ENCODE measurements at places on chromosomes 4 and X.

DNA sequence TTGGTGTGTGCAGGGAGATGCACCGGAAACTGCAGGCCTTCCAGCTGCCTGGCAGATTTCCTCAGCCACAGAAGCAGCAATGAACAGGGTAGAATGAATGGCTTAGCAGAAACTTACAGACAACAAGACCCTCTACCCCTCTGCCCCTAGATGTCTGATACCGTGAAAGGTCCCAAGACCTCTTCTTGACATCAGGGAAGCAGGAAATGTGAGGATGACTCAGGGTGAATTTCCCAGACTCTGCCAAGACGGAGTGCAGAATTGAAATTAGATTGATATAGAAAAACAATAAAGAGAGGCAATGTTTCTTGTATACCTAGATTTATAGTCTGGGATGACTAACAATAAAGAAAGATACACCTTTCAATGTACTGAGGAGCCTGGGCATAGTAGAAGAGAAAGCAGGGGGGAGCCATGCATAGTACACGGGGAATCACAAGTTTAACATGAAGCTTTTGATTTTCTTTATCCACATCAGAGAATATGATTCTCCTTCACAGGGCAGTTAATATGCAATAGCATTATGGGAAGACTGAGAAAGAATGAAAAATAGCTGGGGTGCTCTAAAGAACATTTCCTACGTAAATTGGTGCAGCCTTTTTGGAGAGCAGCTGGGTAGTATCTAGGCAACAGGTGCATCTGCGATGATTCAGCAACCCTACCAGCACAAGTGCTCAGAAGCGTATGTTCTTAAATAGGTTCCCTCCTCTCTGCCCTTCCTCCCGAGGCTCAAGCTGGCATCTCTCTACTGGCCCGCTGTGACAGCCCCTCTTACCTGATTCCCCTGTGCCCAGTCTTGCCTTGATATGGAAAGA, 18.3 kb upstream of the CXCR3 start:
- DNase-seq: no peak

- no peak for DNase-seq
Measured at GRCh38 chrX:69395306-69395705, 108.8 kb upstream of the NALF2 start.

DNA sequence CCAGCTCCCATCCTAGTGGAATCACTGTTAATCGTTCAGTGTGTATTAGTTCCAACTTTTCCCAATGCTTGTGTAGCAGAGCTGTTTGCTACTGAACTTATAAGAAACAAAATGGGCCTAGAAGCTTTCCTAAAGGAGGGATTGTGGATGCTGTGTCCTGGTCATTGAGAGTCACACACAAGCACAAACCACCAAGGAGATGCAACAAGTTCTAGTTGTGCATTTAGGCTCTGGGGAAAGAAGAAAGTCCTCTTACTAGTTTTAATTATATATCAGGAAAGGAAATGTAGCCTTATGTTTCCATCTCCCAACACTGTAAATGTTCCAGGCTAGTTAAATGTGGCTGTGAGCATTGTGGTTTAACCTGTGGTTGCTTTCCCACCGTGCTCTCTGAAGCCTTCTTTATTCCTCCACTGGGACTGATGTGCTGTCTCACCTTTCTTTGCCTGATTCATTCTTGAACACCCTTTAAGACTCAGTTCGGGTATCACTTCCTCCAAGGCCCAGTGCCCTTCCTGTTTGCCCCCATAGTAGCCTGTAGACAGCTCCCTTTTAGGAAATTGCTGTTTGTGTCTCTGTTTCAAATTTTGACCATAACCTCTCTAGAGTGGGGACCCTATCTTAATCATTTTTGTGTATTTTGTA, 34.3 kb downstream of the ATP10D start:
- DNase-seq: no peak

DNA sequence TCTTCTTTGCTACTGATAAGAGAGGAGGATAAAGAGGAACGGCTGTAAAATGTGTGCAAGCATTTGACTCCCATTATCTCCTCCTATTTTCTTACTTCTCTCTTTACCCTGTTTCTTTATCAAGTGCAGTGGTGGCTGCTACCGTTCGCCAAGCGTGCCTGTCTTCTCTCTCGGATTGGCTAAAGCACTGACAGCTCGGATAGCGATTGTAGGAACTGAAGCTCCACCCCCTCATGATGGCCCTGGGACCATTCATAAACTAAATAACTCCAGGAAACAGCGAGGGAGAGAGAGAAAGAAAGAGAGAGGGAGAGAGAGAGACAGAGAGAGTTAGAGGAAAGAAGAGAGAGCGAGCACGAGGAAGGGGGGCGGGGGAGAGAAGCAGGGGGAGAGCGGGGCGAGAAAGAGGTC, 305 bp upstream of the MAB21L2 start:
- no peak for DNase-seq

- DNase-seq: no peak
Measured at GRCh38 chr4:185479507-185479971, 8.0 kb upstream of the CCDC110 start.

GRCh38 chrX:147850875-147851274, 60.8 kb upstream of the FMR1 start:
- DNase-seq: no peak

DNA sequence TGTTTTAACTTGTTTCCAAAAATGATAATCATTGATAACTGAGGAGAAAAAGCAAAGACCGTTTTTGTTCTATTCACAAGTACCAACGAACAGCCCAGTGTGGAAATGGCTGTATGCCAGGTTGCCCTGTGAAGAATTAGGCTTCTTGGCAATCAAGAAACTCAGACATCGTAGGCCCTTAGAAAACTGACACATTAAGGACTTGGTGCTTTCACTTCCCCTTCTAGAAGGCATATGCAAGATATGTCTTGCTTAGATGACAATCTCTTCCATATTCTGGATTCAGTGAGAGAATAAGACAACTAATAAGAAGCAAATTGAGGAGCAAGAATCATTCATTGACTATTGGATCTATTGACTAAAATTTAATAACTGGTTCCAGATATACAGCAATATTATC, 56.6 kb downstream of the ANAPC10 start:
- DNase-seq: no peak

DNA sequence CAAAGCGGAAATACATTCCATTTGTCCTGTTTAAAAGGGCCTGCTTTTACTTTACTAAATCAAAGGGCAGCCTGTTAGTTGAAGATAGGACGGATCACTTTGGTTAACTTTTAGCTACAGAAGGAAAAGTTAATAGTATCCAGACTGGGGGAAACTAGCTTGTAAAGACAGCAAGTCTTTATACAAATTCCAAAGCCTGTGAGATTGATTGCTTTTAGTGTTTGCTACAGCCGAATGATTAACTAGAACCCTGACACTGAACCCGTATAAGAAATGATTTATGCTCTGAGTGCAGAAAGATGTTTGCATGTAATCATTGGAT, 93.4 kb downstream of the FRAS1 start:
- no peak for DNase-seq

GRCh38 chrX:53831662-53832635, 145.4 kb upstream of the HUWE1 start:
- DNase-seq: no peak

- no peak for DNase-seq
Measured at GRCh38 chr4:98484031-98484430, 174.4 kb downstream of the TSPAN5 start.

- no peak for DNase-seq
Measured at GRCh38 chr4:89929425-89930159, 34.9 kb downstream of the MMRN1 start.

DNA sequence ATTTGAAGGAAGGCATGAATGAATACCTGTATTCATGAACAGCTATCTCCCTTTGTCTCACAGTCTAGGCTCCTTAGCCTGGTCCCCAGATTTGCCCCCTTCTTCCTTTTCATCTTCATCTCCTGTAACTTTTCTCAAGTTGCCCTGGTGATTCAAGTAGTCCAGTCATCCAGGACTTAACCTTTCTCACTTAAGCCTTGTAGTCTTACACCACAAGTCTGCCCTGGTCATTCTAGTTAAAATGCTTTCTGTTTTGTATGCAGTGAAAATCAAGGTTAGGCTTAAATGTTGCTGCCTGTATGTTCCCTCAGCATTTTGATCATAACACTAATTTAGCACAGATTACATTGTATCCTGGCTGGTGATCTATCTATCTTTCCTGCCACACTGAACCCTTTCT, 58.5 kb upstream of the SLC7A11 start:
- no peak for DNase-seq

DNA sequence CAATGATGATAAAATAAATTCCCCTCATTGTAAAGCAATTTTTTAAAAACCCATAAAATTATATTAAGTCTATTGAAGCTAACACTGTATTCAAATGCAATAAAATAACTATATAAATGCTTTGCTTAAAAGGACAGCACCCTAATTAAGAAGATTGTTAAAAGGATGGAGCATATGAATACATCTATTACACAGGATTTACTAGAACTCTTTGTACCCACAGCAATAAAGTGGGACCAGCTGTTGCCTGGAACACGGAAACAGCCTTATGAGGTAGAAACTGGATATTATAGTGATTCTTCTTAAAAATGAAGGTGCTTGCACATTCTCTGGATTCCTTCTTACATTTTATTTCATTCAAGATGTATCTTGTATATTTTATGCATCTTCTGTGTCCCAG, 298.7 kb upstream of the KLF3 start:
- no peak for DNase-seq

- peak; percentile 83 for DNase-seq
Measured at GRCh38 chrX:47540754-47541538, 20.1 kb upstream of the ARAF start.

- DNase-seq: no peak
Measured at GRCh38 chrX:12986886-12987285, 12.0 kb downstream of the TMSB4X start.

- DNase-seq: no peak
Measured at GRCh38 chr4:55458164-55458563, 62.4 kb downstream of the TMEM165 start.

GRCh38 chrX:1546691-1547251, 9.8 kb upstream of the P2RY8 start:
- DNase-seq: no peak

GRCh38 chr4:1851160-1851559, 4.8 kb downstream of the LETM1 start:
- no peak for DNase-seq

GRCh38 chrX:130669233-130669632, 233.8 kb downstream of the ENOX2 start:
- no peak for DNase-seq

DNA sequence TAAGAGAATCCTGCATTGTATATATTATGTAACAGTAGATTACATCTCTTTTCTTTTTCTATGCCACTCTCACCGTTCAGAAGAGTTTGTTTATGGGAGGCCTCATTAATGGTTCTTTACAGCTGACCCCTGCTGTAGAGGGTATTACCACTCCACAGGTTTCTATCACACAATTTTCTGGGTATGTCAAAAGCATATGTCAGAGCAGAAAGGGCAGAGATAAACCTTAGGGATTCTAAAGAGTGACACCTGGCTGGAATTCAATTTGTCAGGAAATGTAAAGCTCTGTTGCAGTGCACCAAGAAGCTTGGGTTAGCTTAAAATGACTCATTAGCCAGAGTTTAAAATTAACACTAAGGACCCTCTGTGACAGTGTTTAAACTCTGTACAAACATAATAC, 658.7 kb downstream of the PCDH18 start:
- DNase-seq: no peak

DNA sequence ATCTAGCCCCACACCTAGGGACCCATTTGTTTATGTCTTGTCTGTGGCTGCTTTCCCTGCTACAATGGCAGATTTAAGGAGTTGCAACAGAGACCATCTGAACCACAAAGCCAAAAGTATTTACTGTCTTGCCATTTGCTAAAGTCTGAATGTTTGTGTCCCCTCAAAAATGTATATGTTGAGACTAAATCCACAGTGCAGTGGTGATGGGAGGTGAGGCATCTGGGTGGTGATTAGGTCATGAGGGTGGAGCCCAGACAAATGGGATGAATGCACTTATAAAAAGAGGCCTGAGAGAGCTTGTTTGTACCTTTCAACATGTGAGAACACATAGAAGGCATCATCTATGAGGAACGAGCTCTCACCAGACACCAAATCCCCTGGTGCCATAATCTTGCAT, 137.3 kb downstream of the TMEM144 start:
- no peak for DNase-seq

DNA sequence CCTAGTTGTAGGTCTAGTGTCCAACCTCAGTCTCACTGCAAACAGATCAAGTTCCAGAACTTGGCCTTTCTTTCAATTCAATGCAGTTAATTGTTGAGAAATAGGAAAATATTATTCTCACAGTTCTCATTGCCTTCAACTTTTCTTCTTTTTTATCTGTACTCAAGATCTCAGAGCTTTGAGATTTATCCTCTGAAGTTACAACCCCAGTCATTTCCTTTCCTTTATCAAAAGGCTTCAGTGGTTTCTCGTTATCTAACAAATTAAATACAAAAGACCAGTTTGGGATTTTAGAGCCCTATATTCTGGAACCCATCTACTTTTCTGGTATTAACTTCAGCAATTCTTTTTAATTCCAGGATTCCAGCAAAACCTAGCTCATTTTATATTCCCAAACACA, 130.2 kb downstream of the TMA16 start:
- DNase-seq: no peak

DNA sequence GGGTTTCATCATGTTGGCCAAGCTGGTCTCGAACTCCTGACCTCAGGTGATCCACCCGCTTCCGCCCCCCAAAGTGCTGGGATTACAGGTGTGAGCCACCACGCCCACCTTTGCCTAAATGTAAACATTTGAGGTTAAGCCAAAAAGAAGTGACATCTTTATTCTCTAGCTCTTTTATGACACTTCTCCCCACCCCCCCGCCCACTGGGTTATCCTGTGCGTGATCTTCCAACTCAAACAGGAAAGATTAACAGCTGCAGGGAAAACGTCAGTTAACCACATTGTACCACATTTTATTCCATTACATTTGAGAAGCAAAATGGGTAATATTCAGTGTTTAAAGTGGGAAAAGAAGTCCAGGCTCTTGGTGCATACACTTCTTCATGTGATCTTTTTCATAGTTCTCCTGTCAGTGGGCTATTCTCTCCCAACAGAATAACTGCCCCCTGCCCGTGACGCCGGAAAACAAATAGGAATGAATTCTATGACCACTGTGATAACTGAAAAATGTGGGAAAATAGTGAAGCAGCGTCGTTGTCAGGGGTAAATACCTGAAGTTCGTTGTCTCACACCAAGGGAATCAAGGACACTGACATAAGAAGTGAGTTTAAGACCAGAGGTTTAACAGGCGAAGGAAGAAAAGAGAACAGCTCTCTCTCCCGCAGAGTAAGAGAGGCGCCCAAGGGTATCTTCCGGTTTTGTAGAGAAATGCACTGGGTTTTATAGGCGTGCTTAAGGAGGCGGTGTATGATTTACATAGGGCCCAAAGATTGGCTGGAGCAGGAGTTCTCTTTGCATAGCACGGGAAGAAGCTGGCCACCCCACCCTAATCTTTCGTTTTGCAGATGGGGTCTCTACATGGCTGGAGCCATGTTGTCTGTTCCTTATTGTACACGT, 9.7 kb upstream of the SRD5A3 start:
- no peak for DNase-seq

- DNase-seq: no peak
Measured at GRCh38 chrX:13208281-13208935, 111.4 kb downstream of the ATXN3L start.

GRCh38 chrX:132292793-132293192, 73.5 kb upstream of the RAP2C start:
- no peak for DNase-seq

Data from NCI-H187 treated with DMSO at 0.1 percent for 48 hours (cell line).